ENCODE measurements at places on chromosomes 6 and 20. TPM values are rescaled to one million over a fixed set of nuclear protein-coding genes. Genes with fewer than 3 reads are reported as not detected.

CTCFL gene
- not detected for total RNA-seq

IFNGR1 gene
- total RNA-seq, result 71.5 TPM

PDYN gene
- total RNA-seq, result not detected

SCP2D1 gene
- total RNA-seq, result not detected

LY6G6F gene
- total RNA-seq, result not detected

PTCRA gene
- not detected for total RNA-seq

LY6G5C gene
- total RNA-seq, result under 0.01 TPM

SCGN gene
- total RNA-seq, result not detected

SOX18 gene
- total RNA-seq, result 24.4 TPM

REM1 gene
- total RNA-seq, result not detected

SLC29A1 gene
- 51.7 TPM for total RNA-seq

ETV7 gene
- 1.4 TPM for total RNA-seq

TINAG gene
- 0.32 TPM for total RNA-seq

OPN5 gene
- not detected for total RNA-seq

NRSN2 gene
- 8.8 TPM for total RNA-seq

TREM2 gene
- not detected for total RNA-seq

PHF1 gene
- 7.5 TPM for total RNA-seq

GRM1 gene
- total RNA-seq, result not detected

KIF6 gene
- not detected for total RNA-seq

TRERF1 gene
- total RNA-seq, result 0.30 TPM

CDSN gene
- not detected for total RNA-seq

SUPT3H gene
- 1.5 TPM for total RNA-seq

SMPDL3A gene
- total RNA-seq, result 5.0 TPM

SLC12A5 gene
- 0.32 TPM for total RNA-seq

NEDD9 gene
- 34.2 TPM for total RNA-seq

HLA-A gene
- total RNA-seq, result 394 TPM

TEAD3 gene
- 0.61 TPM for total RNA-seq

RUNX2 gene
- not detected for total RNA-seq

PABPC1L gene
- total RNA-seq, result 2.9 TPM

HSPA1L gene
- 0.76 TPM for total RNA-seq

RAET1L gene
- not detected for total RNA-seq

RNF144B gene
- total RNA-seq, result 269 TPM

TRIM15 gene
- total RNA-seq, result not detected

CST2 gene
- not detected for total RNA-seq

RAMACL gene
- total RNA-seq, result 2.4 TPM

GPLD1 gene
- under 0.01 TPM for total RNA-seq

SPATS1 gene
- total RNA-seq, result not detected

SLC2A10 gene
- total RNA-seq, result 13.3 TPM

WFDC5 gene
- not detected for total RNA-seq

LGSN gene
- not detected for total RNA-seq

CRISP3 gene
- not detected for total RNA-seq

TXNDC5 gene
- 1,914 TPM for total RNA-seq

GTSF1L gene
- 0.32 TPM for total RNA-seq

TSPYL4 gene
- total RNA-seq, result 8.1 TPM

LBP gene
- not detected for total RNA-seq

DEFB127 gene
- total RNA-seq, result not detected

RSPH4A gene
- under 0.01 TPM for total RNA-seq

ZFP57 gene
- not detected for total RNA-seq

THBD gene
- total RNA-seq, result 32.7 TPM

EFCAB8 gene
- not detected for total RNA-seq

TP53TG5 gene
- total RNA-seq, result not detected

SRMS gene
- total RNA-seq, result not detected

SCAND1 gene
- total RNA-seq, result 90.9 TPM

BNIP5 gene
- total RNA-seq, result not detected

EDN3 gene
- total RNA-seq, result not detected
